ENCODE measurements at places on chromosomes 2 and 18. TPM values are rescaled to one million over a fixed set of nuclear protein-coding genes. Genes with fewer than 3 reads are reported as not detected.

Gene PARD6G
- 21.8 TPM for total RNA-seq

Gene SELENOI
- total RNA-seq = 32.1 TPM

Gene DES
- total RNA-seq = not detected

Gene NT5C1B
- total RNA-seq = not detected

Gene MOCOS
- total RNA-seq = 1.1 TPM

Gene LCT
- 0.03 TPM for total RNA-seq

GRCh38 chr2:112768432-112768831 is 4.0 kb upstream of the CKAP2L start:
- no peak for DNase-seq
- no peaks in the 10 kb centered on the region for H3K36me3 ChIP-seq
- H3K27ac ChIP-seq = no peak overlapping the region
- peaks cover 5% of the 10 kb centered on the region for H3K4me1 ChIP-seq

DNA sequence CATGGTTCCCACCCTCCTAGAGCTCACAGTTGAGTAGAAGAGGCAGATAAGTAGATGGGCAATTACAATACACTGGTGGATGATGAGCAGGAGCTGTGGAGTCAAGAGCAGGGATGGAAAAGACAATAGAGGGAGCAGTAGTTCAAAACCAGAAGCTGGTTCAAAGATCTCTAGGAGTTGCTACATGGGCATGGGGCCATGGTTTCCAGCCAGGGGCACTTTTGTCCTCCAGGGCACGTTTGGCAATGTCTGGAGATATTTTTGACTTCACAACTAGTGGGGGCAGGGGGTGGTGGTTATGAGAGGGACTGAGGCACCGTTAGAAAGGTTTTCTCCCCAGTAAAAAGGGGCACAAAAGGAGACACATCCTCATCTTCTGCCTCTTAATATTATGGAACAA is 236.0 kb downstream of the DYSF start:
- H3K36me3 ChIP-seq = no peaks in the 10 kb centered on the region
- no peak for DNase-seq
- H3K27ac ChIP-seq = no peak overlapping the region
- no peaks in the 10 kb centered on the region for H3K27me3 ChIP-seq
- peaks cover 15% of the 10 kb centered on the region for H3K4me1 ChIP-seq
- H3K4me3 ChIP-seq = no peak overlapping the region

DNA sequence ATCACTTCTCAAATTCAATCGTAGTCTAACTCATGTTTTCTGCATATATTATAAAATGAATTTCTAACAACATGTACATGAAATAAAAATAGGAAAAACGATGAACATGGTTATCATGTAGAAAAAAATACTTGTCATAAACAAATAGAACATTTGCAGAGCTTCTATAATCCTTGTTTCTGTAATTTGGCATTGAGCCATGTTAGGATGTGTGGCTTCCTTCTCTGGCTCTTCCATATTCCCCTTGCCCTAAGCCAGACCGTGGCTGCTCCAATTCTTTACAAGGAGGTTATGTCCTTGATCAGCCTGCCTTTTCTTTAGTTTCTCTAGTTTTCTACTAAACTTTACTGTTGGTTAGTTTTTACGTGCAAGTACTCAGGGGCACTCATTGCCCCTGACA is 155.3 kb downstream of the COL6A3 start:
- DNase-seq = no peak
- no peaks in the 10 kb centered on the region for H3K27me3 ChIP-seq
- no peaks in the 10 kb centered on the region for H3K4me1 ChIP-seq
- H3K27ac ChIP-seq = no peak overlapping the region
- H3K4me3 ChIP-seq = no peak overlapping the region

DNA sequence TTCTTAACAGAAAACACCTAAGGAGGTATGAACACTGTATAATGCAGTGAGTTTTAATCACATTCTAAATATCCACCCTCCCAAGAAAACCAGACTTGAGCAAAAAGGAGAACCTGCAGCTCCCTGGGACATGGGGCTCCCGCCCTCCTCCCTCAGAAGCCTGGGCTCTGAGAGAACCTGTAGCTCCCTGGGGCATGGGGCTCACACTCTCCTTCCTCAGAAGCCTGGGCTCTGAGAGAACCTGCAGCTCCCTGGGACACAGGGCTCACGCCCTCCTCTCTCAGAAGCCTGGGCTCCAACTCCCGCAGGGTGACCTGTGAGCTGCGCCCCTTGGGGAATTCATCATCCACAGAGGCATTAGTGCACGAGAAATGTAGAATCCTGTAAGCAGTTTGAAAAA is 222.9 kb downstream of the SNTG2 start:
- peak; percentile 24 for DNase-seq
- no peaks in the 10 kb centered on the region for H3K36me3 ChIP-seq
- H3K27ac ChIP-seq = no peak overlapping the region
- no peaks in the 10 kb centered on the region for H3K4me1 ChIP-seq
- no peak overlapping the region for H3K4me3 ChIP-seq

- H3K27ac ChIP-seq = no peak overlapping the region
- no peaks in the 10 kb centered on the region for H3K27me3 ChIP-seq
- H3K4me1 ChIP-seq = peaks cover 33% of the 10 kb centered on the region
- H3K4me3 ChIP-seq = no peak overlapping the region
Observed at GRCh38 chr2:167940346-167940725, 307.1 kb downstream of the STK39 start.

- H3K4me3 ChIP-seq = no peak overlapping the region
- no peaks in the 10 kb centered on the region for H3K4me1 ChIP-seq
- H3K27me3 ChIP-seq = no peaks in the 10 kb centered on the region
- DNase-seq = no peak
Observed at GRCh38 chr2:119419803-119420508, 11.7 kb upstream of the TMEM37 start.

DNA sequence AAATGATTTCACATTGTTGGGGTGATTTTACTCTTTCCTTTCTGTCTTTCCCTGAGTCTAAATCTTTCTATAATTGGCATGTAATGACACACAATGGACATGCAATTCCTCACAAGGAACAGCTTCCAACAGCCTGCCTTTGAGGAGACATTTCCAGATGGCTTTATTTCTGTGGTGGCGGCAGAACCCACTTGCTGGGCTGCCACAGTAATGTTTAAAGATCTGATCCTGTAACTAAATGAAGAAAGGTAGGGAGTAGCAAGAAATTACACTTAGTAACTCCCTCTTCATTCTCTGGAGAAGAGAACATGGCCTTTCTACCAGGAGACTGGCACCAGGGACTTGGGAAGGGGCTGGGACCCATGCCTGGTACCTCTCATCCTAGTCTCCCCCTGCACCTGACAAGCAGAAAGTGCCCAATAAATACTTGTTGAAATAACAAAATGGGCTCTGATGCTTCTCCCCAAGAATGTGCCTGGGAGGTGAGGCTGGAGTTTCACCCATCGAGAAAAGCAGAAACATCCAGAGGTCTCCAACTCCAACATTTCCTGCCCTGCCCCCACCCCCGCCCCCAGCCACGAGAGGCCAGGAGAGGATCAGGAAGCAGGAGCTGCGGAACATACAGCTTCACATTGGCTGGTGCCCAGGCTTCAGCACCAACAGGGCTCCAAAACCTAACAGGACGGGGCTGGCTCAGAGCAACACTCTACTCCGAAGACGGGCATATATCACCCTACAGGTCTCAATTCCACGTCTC is 92.1 kb downstream of the PXDN start:
- no peak overlapping the region for H3K27ac ChIP-seq
- no peak for DNase-seq
- H3K4me1 ChIP-seq = no peaks in the 10 kb centered on the region

DNA sequence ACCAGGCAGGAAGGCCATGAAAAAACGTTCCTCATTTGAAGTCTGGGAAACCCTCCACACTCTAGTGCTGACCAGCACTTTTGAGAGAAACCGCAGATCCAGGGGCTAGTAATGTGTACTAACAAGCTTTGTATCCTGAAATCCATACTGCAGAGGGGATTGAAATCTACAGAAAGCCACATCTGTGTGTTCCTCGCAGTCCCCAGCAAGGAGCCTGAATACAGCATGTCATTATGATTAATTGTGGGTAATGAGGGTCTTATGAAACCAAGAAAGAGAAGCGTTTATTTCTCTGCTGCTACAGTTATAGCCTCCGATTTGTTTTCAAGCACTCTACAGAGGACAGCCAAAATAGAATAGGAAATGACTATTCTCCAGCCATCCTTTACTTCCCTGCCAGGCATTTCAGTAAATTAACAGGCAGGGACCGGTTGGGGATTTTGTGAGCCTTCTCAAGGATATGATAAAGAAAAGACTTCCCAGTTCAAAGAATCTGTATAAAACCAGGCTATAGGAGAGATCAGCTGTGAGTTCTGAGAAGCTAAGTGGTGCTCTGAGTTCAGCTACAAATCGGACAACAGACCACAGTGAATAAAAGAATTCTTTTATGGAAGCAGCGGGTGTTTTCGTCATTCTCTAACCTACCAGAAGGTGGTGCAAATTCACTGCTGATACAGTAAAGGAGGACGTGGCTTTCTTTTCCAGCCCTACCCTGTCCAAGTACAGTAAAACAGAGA is 133.4 kb downstream of the INSIG2 start:
- H3K4me1 ChIP-seq = peaks cover 28% of the 10 kb centered on the region
- H3K4me3 ChIP-seq = no peak overlapping the region
- H3K27me3 ChIP-seq = peaks cover 62% of the 10 kb centered on the region
- H3K36me3 ChIP-seq = no peaks in the 10 kb centered on the region
- DNase-seq = peak; percentile 83
- no peak overlapping the region for H3K27ac ChIP-seq

- no peaks in the 10 kb centered on the region for H3K4me1 ChIP-seq
- H3K27me3 ChIP-seq = no peaks in the 10 kb centered on the region
- DNase-seq = peak; percentile 44
- no peaks in the 10 kb centered on the region for H3K36me3 ChIP-seq
- no peak overlapping the region for H3K4me3 ChIP-seq
Observed at GRCh38 chr18:40292985-40293710, 1661.9 kb upstream of the PIK3C3 start.

DNA sequence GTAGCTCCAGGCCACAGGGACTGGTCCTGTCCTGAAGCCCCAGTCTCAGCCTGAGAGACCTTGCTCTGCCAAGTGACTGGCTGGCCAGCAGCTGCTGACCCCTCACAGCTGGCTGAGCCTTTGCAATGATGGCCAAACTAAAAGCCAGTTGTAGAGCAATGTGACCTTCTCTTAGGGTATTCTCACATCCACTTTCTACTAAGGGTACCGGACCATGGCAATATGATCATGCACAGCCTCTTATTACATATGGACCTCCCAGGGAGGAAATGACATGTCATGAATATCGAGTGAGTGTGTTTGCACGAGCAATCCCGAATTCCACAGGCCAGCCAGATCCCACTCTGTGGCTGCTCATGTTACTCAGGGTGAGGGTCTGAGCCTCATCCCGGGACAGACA is 213.9 kb downstream of the VAPA start:
- H3K27ac ChIP-seq = no peak overlapping the region
- peaks cover 31% of the 10 kb centered on the region for H3K27me3 ChIP-seq
- no peak overlapping the region for H3K4me3 ChIP-seq
- H3K36me3 ChIP-seq = no peaks in the 10 kb centered on the region

GRCh38 chr2:96602330-96602823 is 35.7 kb downstream of the KANSL3 start:
- no peaks in the 10 kb centered on the region for H3K27me3 ChIP-seq
- no peak overlapping the region for H3K27ac ChIP-seq
- H3K4me3 ChIP-seq = no peak overlapping the region

DNA sequence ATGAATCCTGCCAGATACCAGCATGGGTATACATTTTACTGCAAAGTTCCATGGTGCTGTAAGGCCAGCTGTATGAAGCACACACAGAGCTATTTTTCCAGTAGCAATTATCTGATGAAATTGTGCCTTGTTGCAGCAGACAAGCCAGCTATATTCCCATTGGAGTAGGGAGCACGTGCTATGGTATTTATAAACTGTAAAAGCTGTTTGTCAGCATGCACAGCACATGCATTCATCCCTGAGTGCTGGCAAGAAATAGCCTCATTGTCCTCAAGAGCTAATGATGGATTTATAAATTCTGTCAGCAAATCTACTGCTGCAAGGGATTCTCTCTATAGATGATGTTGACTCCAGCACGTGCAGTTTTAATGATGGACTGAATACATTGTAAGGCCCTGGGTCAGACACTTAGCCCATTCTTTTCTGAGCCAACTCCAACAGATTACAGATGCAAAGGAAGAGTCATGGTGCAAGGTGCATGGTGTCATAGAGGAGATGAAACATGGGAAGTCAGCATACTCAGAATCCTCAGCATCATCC is 61.7 kb downstream of the KCNS3 start:
- no peak for DNase-seq
- H3K27me3 ChIP-seq = no peaks in the 10 kb centered on the region
- H3K36me3 ChIP-seq = no peaks in the 10 kb centered on the region

GRCh38 chr2:30139131-30139870 is 7.5 kb upstream of the YPEL5 start:
- H3K27me3 ChIP-seq = no peaks in the 10 kb centered on the region
- H3K36me3 ChIP-seq = no peaks in the 10 kb centered on the region
- H3K27ac ChIP-seq = no peak overlapping the region
- DNase-seq = no peak

GRCh38 chr2:241304039-241304670 is 11.3 kb downstream of the HDLBP start:
- H3K4me3 ChIP-seq = no peak overlapping the region
- no peak for DNase-seq
- H3K4me1 ChIP-seq = no peaks in the 10 kb centered on the region
- no peak overlapping the region for H3K27ac ChIP-seq
- H3K36me3 ChIP-seq = no peaks in the 10 kb centered on the region

DNA sequence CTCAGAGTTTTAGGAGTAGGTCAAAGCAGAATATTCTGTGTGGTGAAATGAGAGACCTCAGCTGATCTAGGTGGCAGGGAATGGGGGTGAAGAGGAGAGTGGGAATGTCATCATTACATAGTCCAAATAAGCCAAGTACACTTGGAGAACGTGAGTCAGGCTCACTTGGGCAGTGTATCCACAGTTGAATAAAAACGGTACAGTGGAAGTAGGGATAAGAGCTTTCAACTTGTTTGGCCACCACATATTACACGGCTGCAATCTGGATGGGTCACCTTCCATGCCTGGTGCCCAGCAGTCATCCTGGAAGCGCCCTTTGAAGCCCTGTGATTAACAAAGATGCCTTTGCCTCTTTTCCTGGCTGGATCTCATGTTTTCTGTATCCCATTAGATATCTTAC is 28.6 kb downstream of the MIB1 start:
- no peak for DNase-seq
- H3K27me3 ChIP-seq = no peaks in the 10 kb centered on the region
- no peak overlapping the region for H3K27ac ChIP-seq
- H3K36me3 ChIP-seq = peaks cover 25% of the 10 kb centered on the region
- H3K4me1 ChIP-seq = peaks cover under 1% of the 10 kb centered on the region
- H3K4me3 ChIP-seq = no peak overlapping the region

- H3K4me1 ChIP-seq = no peaks in the 10 kb centered on the region
- DNase-seq = no peak
- no peak overlapping the region for H3K27ac ChIP-seq
Observed at GRCh38 chr2:173287594-173287993, 67.1 kb upstream of the CDCA7 start.

All from neural progenitor cell (in vitro differentiated cells).